ENCODE measurements at places on chromosomes 7 and 10.

GRCh38 chr10:10138685-10139084 is 879.0 kb upstream of the CELF2 start:
- DNase-seq, result no peak

DNA sequence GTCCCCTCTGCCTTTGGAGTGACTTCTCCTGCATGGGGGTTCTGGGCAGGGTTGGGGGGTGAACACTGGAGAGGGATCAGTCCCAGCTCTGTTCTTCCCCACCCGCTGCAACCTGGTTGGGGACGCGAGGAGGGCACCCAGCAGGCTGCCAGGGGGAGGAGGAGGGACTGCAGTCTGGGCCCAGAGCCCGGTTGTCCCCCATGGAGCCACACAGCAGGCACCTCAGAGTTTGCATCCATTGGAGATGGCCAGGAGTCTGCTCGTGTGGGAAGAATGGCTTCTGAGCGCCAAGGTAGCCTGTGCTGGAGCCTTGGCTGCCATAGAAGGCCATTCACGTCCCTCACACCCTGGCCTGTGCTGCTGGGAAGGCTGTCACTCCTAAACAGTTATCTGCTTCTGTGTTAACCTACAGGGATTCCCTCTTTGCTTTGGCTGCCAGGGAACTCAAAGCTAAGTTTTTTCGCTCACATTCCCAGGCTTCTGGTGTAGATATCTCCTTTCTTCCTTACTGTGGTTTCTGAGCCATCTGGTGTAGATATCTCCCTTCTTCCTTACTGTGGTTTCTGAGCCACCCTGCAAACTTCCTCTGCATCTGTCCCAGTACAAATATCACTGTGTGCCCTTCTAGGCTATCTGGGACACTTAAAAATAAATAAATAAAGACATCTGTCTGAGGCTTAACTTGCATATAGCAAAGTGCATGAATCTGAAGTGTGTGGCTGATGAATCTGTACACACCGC is 133.7 kb downstream of the LHPP start:
- DNase-seq, result peak; percentile 11

GRCh38 chr7:110623436-110623835 is 467.5 kb upstream of the LRRN3 start:
- DNase-seq, result no peak

DNA sequence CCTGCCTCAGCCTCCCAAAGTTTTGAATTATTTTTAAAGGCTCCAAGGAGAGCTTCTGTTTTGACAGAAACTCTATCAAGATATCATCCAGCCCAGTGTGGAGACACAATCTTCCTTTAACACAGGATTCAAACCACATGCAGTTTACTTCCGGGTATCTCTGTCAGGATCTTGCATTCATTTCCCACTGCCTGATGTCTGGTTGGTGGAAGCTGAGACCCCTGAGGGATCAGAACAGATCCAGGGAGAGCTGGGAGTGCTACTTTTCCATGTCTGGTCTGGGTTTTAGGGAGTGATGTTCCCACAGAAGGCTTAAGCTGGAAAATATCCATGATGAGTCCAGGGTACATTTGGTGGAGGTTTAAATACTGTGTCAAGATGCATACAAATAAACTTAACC is 16.7 kb downstream of the PTPRE start:
- no peak for DNase-seq

DNA sequence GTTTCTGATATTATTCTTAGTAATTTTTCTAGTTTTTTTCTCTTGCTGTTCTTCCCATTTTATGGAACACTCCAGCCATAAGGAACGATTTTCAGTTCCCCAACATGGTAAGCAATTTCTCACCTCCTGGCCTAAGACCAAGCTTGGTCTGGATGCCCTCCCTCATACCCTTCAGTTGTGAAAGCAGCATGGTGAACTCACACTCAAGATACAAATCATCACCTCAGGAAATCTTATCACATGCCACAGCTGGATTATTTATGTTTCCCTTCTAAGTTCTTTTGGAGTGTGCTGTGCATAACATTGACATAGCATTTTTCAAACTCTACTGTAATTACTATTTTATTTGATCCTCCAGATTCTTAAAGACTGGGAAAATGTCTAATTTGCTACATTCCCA is 216.6 kb downstream of the AGMO start:
- DNase-seq, result no peak

- DNase-seq, result no peak
Measured at GRCh38 chr10:30834153-30834552, 197.5 kb downstream of the ZNF438 start.

- DNase-seq, result no peak
Measured at GRCh38 chr7:15837306-15837950, 150.9 kb upstream of the MEOX2 start.

DNA sequence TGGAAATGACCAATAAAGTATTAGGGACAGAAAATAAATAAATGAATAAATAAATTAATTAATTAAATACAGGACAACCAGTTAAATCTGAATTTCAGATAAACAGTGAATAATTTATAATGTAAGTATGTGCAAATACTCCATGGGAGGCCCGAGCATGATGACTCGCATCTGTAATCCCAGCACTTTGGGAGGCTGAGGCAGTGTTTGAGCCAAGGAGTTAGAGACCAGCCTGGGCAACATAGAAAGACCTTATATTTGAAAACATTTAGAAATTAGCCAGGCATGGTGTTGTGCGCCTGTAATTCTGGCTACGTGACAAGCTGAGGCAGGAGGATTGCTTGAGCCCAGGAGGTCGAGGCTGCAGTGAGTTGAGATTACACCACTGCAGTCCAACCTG is 123.7 kb downstream of the CUL2 start:
- no peak for DNase-seq

DNA sequence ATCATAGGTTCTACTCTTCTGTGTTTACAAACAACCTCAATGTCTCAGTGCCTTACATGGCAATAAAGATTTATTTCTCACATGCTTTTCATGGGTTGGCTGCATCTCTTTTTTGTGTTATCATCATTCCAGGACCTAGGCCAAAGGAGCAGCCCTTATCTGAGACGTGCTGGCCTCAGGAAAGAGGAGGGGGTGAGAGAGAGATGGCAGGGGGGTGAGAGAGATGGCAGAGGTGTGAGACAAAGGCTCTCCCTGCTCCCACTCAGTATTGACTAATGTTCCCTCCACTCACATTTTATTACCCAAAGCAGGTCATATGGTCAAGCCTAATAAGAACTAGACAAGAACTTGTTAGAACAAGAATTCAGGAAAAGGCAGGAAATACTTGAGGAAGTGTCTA is 120.1 kb upstream of the PRR15 start:
- DNase-seq, result no peak

GRCh38 chr10:34599026-34599795 is 215.9 kb downstream of the PARD3 start:
- no peak for DNase-seq

- no peak for DNase-seq
Measured at GRCh38 chr7:14805105-14805719, 97.3 kb downstream of the DGKB start.

DNA sequence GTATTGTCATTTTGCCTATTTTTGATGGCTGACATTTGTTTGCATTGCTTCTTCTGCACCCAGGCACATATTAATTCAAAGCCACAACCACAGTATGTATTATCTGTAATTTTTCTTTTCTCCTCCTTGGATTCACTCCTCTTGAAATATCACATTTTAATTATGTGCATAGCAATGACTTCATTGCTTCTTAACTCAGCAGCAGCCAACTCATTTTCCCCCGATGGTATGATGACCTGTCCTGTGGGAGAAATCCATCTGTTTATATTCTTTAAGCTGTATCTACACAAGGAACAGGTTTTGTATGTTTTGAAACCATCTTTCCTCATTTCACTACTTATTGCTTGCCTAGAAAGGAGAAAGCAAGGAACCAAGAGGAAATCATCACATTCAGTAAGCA is 588.8 kb downstream of the INHBA start:
- no peak for DNase-seq

GRCh38 chr10:30887839-30888238 is 143.8 kb downstream of the ZNF438 start:
- no peak for DNase-seq

- DNase-seq, result no peak
Measured at GRCh38 chr10:128052696-128053095, 73.5 kb downstream of the MKI67 start.

DNA sequence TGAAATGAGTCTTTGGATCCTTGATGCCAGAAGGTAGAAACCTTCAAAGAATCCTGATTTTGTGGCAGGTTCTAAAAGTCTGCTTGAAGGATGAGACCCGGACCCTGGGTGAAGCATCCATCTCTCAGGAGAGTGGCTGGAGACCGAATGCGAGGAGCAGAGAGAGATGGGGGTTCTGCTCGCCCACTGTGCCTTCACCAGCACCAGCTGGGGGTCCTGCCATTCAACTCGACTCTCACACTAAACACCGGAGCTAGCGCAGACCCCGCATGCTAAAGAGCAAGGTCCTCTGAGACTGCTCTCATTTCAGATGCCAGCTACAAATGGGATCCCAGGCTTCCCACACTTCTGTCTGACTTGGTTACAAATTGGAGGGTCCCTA is 218.4 kb downstream of the GLRX3 start:
- DNase-seq, result no peak

DNA sequence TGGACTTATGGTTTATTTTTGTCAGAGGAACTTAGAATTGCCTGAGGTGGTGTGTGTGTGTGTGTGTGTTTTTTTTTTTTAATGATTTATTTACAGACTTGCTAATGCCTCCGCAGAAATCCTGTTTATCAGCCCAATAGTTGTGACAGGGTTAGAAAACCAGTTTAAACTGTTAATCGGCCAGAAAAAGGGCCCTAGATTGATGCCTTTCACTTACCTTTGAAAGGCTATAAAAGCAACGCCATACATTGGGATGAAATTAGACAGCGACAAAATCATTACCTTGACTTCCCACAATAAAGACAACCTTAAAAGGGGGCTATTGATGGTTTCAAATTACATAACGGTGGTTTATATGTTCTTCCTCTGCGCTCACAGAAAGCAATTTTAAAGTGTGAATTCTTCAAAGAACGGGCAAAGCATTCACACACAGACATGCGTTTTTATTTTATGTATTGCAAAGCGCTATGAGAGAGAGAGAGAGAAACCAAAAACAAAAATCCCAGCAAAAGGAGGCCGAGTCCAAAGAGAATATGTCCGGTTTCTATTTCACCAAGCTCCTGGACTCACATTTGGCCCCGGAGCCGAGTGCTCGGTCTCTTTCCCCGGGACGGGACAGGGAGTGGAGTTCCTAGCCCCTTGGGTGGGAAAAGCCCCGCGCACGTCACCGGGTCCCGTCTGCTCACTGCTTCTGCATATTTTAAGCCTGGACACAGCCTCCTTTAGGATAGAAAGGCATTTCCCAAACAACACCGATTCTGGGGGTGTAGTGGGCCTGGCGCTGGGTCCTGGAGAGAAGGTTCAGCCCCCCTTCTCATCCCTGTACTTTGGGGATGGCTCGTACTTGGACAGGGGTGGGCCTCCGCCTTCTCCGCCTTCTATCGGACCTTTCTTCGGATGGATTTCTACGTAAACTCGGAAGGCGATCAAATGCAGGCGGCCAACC is 26.8 kb upstream of the VAX1 start:
- no peak for DNase-seq

- DNase-seq, result peak; percentile 62
Measured at GRCh38 chr7:131502810-131503508, 53.5 kb downstream of the PODXL start.

- DNase-seq, result no peak
Measured at GRCh38 chr10:60171436-60172013, 218.2 kb downstream of the ANK3 start.

- no peak for DNase-seq
Measured at GRCh38 chr10:71878327-71879034, 27.4 kb upstream of the PSAP start.

DNA sequence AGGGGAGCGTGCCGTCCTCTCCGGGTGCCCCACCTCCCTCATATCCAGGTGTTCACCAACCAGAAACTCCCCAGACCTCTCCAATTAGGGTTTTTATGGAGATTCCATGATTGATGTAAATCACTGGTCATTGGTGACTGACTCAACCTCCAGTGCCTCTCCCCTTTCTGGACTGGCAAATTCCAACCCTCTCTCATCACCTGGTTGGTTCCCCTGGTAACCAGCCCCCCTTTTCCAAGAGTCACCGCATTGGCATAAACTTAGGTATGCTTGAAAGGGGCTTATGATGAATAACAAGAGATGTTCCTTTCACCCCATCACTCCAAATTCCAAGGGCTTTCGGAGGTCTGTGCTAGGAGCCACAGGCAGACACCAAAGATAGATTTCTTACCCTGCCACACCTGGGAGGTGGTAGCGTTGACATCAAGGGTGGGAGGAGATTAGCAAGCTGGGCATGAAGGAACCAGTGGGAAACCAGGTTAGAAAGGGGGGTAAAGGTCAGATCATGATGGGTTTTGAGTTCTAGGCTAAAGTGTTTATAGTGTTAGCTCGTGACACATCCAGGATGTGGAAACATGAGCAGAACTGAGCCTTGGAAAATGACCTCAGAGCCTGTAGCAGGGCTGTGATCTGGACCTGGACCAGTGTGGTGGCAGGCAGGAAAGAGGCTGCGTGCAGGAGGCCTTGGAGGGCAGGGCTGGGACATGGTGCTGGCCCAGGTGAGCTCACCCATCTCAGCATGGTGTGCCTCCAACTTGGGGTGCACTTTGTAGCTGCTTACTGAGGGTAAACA is 45.1 kb downstream of the CAMK1D start:
- no peak for DNase-seq

DNA sequence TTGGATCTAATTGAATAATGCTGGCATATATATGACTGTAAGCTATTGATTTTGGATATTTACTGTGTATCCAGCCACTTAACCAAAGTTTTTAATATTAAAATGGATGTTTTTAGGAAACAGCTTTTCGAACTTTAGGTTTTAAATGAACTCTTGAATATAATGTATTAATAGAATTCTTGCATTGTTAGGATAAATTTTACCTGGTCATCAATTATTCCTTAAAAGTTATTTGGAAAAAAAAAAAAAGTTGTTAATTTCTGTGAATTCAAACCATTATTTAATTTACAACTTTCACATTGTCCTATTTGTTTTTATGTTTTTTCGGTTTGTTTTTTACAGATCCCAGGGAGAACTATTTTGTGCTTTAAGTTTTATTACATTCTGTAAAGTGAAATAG is 9.8 kb downstream of the TMEM209 start:
- no peak for DNase-seq

DNA sequence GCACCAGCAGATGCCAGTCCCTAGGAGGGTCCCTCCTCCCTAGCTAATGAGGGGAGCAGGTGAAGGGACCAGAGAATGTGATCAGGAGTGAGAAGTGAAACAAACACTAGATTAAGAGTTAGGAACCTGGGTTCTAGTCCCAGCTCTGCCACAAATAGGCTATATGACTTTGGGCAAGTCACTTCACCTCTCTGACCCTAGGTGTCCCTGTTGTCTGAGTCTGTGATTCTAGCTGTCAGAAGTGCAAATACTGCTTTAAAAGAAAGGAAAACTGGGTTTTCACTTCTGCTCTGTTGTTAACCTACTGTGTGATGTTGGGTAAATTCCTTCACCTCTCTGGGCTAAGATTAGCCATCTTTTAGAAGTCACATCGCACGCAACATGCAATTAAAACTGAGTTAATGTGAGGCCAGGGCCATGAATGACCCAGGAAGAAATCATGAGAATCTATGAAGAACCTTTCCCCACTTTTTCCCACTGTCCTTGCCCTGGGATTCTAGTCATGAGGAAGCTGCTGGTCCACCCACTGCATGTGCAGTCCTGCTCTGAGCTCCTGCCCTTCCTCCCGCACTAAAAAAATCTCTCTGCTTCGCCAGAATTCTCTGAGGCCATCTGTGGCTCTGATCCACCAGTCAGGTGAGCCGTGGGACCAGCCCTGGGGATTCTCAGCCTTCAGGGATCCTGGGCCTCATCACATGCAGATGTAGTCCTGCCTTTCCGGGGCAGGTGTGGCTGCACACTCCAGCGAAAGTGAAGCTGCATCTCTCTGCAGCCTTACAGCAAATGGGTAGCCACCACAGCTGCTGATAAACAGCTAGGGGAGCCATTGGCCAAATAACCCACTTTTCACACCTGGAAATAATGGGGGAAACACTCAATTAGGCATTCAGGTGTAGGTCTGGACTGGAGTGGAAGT is 181.7 kb downstream of the PLXNA4 start:
- DNase-seq, result no peak

Data from femur (tissue), 1 donor.